NCI-H1694 (cell line): ENCODE measurements at places on chromosomes 3 and 15.

GRCh38 chr3:48399387-48400172 lies 27.6 kb downstream of the FBXW12 start:
- no peak for DNase-seq

- no peak for DNase-seq
Observed at GRCh38 chr15:89671687-89672086, 7.5 kb downstream of the PLIN1 start.

- DNase-seq, result no peak
Observed at GRCh38 chr15:43794269-43795037, 2.3 kb downstream of the SERF2 start.

- DNase-seq, result no peak
Observed at GRCh38 chr3:186902713-186903112, 27.6 kb upstream of the ST6GAL1 start.

DNA sequence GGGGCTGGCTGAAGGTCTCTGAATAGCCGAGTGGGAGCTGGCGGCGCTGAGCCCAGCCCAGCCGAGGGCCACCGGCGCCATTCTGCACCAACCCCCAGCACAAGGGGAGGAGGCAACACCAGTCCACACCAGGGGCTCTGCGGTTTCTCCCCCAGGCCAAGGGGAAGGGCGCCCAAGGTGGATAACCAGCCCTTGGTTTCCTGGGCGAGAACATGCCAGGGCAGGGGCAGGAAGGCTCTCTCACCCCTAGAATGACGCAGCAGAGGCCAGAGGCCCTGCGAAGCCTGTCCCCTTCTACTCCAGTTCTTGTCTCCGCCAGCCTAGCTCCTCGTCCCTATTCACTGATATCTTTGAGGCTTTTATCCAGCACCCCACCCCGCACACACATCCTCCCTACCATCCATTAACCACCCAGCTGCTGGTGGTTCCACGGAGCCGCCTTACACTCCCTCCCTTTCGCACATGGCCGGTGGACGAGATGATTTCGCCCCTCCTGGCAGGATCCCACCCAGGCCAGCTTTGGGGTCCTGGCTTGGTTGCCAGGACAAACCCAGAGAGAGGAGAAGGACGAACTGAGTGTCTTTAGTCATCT lies 1.3 kb downstream of the RBPMS2 start:
- DNase-seq, result no peak

DNA sequence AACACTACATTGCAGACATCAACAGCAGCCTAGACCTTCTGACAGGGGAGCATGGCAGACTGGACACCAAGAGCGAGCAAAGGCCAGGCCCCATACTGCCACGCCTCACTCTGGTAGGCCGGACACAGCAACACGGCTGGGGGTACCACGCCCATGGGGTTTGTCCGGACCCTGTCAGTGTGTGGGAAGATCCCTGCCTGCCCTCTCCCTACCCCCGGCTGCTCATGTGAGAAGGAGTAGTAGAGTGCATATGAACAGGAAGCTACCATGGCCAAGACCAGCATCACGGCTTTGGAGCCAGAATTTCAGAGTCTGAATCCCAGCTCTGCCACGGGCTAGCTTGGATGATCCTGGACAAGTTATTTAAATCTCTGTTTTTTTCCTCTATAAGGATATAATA lies 27.9 kb downstream of the ALDH1L1 start:
- DNase-seq, result no peak

DNA sequence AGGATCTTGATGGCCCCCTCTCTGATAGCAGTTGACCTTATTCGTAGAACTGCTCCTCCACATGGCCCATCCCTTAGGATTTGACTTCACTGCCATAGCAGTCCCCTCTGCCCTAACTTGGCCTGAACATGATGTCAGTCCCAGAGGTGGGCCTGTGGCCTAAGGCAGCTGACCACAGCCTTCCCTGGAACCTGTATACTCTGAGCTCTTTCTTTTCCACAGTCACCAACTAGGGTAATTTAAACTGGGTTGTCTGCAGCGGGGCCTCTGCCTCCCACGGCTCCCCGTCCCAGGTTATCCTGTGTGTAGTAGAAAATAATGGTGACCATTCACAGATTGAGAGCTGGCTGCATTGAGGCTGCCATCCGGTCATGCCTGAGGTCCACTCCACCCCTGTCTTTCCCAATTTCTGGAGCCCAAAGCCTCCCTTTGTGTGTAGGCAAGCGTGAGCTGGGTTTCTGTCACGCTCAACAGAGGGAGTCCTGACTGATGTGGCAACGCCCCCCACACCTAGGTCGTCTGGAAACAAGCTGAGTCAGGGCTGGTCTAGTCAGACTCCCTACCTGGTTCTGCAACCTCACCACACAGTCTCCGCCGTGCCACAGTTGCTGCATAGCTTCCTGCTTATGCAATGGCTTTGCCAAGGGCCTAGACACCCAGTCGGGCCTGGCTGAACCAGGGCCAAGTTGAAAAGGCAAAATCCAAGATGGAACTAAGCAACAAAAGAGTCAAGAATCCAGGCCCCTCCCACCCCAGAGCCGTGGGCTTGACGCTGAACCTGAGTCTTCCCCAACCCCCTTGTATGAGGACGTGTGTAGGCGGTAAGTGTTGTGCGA lies 284.5 kb downstream of the XXYLT1 start:
- no peak for DNase-seq

- DNase-seq, result no peak
Observed at GRCh38 chr3:193756536-193756935, 163.5 kb downstream of the OPA1 start.

DNA sequence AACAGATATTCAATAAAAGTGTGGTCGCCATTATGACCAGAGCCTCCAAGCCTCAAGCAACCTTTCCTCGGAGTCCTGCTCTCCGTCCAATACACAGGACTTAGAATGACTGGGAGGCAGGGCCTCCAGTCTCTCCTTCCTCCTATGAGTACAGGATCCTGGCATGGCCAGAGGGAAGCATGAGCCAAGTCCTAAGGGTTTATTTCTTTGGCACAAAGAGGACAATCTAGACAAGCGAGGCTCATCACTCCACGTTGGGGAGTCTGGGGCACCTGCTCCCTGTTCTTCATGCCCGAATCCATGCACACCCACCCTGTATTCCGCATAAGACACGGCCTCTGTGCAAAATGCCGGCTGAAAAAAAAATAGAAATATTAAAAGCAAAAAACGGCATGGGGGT lies 6.8 kb downstream of the PRRT3 start:
- no peak for DNase-seq

GRCh38 chr15:28107904-28108275 lies 8.8 kb upstream of the OCA2 start:
- DNase-seq, result peak; percentile 39

DNA sequence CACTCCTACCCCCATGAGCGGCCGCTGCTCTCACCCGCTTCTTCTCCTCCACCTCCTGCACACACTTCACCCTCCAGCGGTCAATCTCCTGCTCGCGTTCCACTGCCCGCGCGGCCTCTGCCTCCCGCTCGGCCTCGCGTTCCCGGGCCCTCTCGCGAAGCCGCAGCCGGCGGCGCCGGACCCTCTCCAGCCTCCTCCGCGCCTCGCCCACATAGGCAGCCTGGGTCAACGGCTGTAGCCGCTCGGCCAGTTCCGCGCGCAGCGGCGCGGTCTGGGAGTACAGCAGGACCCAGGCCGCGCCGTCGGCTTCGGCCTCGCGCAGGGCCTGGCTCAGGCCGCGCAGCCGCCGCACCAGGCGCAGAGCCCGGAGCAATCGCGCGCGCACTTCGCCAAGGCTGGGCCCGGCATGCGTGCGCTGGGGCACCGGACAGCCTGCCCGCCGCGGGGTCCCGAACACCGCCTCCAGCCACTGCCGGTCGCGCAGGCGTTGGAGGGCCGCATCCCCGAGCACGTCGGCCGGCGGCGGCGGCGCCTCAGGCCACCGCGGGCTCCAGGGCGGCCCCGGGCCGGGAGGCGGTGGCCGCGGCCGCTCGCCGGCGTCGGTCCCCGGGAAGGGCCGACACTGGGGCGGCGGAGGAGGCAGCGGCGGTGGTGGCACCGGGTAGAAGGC lies 595 bp downstream of the PDCD7 start:
- no peak for DNase-seq

DNA sequence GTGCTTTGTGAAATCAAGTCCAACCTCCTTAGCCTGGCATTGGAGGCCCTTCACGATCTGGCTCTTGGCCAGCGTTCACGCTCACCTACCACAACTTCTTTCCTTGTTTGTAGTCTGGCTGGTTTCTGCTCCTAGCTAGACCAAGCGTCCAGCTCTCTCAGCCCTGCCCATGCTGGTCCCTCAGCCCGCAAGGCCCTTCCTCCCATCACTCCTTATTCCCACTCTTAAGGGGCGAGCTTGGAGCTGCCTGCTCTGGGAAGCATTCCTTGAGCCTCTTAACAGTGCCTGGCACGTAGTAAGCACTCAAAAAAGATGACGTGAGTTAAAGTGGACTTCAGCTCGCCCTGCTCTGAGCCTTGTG lies 8.7 kb downstream of the SLC6A6 start:
- no peak for DNase-seq

DNA sequence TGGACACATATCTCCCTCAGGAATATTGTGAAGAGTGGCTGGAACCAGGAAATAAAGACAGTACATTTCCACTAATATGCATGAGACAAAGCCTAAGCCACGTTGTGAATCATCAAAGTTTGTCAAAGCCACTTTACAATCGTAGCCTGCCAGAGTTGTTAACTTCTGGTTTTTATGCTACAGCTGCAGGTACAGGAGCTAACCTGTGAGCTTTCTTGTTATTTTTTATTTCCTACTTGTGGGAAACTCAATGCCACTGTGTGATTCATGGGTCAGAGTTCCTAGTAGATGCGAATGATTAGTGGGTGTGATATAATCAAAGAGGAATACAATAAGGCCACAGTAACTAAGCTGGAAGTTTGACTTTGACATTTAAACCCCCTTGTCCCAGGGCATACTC lies 44.4 kb upstream of the TEX9 start:
- DNase-seq, result no peak

- DNase-seq, result no peak
Observed at GRCh38 chr15:33994005-33994615, 25.8 kb downstream of the CHRM5 start.

DNA sequence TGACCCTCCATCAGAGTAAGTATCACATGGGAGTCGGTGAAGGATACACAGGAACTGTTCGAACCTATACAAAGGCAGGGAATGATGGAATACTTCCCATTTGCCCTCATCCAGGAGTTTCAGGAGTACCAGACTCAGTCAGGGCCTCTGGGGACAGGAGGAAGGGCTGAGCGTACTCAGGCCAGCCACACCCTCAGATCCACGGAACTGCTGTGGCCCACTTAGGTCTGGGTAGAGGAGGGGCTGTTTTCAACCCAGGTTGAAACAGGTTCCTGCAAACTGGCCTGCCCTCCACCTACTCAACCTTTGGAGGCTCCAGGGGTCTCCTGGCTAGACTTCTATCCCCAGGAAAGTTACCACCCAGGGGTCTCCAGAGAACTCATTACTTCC lies 6.7 kb upstream of the IGDCC3 start:
- DNase-seq, result no peak

DNA sequence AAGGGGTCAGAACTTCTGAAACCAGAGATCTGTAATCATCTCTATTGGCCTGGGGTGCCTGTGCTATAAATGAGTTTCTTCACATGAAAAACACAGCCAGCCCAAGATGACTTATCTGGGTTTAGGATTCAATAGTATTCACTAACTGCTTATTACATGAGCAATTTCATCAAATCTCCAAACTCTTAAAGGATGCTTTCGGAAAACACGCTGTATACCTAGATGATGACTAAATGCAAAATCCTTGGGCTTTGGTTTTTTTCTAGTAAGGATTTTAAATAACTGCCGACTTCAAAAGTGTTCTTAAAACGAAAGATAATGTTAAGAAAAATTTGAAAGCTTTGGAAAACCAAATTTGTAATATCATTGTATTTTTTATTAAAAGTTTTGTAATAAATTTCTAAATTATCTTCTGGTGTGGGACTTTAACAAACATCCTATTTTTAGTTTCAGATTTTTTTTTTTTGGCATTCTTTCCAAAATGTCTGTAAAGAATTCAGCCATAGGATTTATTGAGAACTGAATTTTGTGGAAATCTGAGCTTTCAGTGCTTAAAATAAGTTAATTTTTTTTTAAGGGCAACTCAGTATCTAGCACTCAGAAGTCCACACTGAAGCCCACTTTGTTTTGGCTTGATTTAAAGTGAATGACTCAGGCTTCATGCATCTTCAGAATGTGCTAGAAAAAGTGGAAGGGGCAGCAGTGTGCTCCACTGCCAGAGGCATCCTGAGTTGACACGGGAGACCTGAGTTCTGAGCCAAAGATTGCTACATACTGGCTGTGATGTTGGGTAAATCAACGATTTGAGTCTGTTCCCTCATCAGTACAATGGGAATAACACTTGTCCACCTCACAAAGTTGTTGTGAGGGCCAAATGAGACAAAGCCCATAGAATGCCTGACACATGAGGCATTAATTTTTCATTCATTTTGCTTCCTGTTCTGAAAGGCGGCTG lies 18.7 kb downstream of the TMEM43 start:
- DNase-seq, result no peak

DNA sequence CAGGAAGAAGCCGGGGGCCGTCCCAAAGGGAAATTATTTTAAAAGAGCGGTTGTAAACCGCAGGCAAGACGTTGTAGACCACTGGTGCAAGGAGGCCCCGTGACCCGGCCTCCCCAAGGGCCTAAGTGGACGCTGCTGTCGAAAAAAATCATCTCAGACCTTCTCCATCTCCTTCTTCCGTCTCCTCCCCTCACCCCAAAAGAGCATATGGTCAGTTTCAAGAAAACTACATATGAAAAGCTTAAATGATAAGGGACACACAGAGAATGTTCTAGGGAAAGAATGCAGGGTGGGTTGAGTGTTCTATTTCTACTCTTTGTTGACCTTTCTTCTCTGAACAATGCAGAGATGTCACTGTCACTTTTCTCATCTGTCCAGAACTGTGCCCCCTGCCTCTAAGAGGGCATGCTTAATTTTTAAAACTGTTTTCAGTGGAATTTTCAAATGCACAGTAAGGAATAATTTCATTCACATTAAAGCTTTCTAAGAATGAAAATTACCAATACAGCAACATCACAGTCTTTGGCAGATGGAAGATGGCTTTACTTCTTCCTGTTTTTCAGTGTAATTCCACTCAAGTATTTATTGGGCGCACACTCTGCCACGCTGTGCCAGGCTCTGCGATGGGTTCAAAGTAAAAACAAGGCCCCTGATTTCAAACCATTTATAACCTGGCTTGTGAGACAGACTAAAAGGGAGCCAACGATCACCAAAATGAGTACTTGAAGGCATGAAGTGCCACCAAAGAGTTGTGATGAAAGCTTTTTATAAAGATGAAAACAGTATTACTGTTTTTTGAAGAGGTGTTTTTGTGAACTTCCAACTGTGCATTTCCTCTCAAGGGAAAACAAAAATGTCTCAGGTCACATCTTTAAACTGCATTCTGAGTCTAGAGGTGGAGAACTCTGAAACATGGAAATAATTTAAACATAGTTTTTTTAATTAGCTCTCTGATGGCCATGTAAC lies 891 bp upstream of the TOP2B start:
- DNase-seq, result no peak
